ENCODE measurements at places on chromosomes 2 and 18.

DNA sequence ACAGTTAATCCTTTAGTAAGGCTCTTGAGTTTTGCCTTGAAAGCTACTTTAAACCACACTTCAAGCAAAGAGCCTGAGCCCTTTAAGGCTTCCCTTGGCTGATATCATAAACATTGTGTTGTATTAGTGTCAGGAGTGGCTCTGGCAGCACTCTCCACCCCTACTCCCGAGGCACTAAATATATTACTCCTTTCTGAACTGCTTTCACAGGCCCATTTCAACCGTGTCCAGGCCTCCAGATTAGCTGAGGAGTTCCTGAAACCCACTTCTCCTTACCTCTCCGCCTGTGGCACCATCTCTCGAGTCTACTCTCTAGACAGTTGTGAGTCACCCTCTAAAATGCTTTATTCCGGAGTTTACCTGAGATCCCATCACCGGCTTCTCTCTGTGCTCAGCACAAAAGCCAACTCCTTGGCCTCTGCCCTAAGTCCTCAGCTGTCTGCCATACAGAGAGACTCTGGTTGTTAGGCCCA, 14.4 kb upstream of the STON1 start:
- no peak for DNase-seq

DNA sequence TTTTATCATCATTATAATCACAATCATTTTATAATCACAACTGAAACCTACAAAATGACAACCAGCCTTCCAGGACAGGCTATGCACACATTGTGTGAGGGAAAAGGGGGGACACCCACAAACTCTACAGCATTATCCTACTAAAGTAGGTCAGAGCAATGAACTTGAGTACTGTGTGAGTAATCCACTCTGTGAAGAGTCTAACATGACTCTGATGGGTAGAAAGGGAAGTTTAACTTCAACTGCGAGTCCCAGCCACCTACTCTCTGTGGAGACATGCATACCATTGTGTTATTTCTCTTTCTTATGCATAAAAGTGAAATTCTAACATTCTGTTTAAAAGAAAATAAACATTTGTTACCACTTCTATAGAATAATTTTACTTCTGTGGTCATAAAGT, 177.9 kb downstream of the ZNF516 start:
- no peak for DNase-seq

GRCh38 chr2:41724465-41724864, 323.4 kb upstream of the PKDCC start:
- DNase-seq = no peak

DNA sequence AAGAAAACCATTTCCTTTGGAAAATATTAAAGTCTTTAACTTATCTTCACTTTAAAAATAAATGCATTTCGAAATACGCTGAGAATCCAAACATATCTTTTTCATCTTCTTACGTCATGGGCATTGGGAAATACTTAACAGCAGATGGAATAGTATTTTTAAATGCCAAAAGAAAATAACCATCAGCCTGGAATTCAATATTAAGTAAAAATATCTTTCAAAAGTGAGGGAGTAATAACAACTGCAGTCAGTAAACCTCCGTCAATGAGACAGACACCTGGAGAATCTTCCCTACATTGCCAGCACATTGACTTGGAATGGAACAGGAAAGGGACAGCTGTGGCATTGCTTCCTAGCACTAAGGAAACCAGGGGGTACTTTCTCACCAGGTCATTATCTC, 290.4 kb upstream of the TNP1 start:
- no peak for DNase-seq

- peak; percentile 67 for DNase-seq
Observed at GRCh38 chr2:170465241-170465640, 249.9 kb upstream of the SP5 start.

- DNase-seq = no peak
Observed at GRCh38 chr18:62736077-62736855, 20.9 kb downstream of the PHLPP1 start.

- peak; percentile 94 for DNase-seq
Observed at GRCh38 chr18:68796936-68797690, 767 bp upstream of the CCDC102B start.

DNA sequence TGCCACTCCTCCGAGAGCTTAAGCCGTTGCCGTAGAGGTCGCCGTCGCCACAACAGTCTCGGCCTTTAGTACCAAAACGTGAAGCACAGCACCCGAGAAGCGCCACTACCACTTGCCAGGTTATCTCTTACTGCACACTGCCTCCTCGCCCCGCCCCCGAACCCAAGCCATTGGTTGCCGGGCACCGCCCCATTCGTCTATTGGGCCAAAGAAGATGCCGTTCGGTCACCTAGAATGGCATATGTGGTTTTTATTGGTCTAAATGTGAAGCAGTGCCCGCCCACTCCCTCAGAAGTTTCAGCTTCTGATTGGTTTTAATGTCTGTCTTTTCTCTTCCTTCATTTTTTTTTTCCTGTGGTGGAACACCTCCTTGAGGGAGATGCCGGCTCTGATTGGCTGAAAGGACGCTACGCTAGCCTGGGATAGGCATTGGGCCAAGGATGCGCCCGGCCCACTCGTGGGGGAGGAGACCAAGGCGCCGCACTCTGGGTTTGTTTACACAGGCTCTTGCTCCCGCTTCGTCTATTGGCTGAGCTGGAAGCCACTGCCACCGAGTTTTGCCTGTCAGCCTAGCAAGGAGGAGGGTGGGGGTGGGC, at the start of gene PAIP2B:
Gene PAIP2B, minus strand, starts transcription at position 139 of the 596 bp plus-strand sequence. CDS start 24,514 bp downstream, outside the sequence.
- peak; percentile 99 for DNase-seq

DNA sequence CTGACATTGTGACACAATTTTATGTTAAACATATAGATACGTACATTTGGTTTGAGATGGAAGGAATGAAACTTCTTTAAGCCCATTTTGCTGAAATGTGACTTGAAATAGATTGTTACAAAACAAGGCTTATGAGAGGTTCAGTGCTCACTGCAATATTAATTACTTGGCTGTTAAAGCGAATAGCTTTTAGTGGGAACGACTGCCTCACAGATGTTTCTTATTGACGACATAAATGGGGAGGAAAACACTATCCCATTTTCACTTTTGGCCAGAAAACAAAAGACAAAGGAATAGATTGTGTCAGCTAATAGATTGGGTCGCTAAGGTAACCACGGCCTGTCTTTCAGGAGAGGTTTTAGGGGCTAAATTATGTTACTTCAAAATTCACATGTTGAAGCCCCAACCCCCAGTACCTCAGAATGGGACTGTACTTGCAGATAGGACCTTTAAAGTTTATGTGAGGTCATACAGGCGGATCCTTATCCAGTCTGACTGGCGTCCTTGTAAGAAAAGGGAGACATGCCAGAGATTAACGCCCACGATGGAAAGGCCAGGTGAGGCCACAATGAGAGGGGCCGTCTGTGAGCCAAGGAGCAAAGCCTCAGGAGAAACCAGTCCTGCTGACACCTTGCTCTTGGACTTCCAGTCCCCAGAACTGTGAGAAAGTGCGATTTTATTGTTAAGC, 10.8 kb downstream of the INPP1 start:
- DNase-seq = no peak

- no peak for DNase-seq
Observed at GRCh38 chr2:238940806-238941205, 92.9 kb downstream of the TWIST2 start.

GRCh38 chr18:7198326-7198725, 32.6 kb upstream of the LRRC30 start:
- DNase-seq = no peak

- peak; percentile 73 for DNase-seq
Observed at GRCh38 chr2:179981085-179981484, 26.0 kb downstream of the CWC22 start.

GRCh38 chr2:207530160-207531031, 634 bp downstream of the CREB1 start:
- peak; percentile 65 for DNase-seq

- DNase-seq = no peak
Observed at GRCh38 chr2:127179766-127180165, 40.3 kb downstream of the CYP27C1 start.

DNA sequence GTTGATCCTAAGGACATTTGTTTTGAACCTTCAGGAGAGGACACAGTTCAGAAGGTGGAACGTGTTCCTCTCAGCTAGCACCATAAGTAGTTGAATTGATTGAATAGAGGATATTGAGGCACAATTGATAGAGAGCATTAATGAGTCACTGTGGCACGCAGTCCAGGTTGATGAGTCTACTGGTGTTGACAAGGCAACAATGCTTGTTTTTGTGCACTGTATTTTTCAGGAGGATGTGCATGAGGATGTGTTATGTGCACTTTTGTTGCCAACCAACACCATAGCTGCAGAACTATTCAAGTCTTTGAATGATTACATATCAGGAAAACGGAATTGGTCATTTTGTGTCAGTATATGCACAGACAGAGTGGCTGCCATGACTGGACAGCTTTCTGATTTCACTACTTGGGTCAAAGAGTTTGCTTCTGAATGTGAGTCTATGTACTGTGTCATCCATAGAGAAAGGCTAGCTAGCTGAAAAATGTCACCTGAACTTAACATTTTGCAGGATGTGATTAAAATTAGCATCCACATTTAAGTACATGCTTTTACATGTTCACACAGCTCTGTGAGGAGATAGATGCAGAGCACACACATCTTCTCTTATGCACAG, 140.1 kb upstream of the B3GNT2 start:
- DNase-seq = peak; percentile 6

GRCh38 chr2:26486789-26487188, 8.9 kb upstream of the OTOF start:
- DNase-seq = no peak

- no peak for DNase-seq
Observed at GRCh38 chr2:151007365-151007764, 254.3 kb downstream of the RBM43 start.

DNA sequence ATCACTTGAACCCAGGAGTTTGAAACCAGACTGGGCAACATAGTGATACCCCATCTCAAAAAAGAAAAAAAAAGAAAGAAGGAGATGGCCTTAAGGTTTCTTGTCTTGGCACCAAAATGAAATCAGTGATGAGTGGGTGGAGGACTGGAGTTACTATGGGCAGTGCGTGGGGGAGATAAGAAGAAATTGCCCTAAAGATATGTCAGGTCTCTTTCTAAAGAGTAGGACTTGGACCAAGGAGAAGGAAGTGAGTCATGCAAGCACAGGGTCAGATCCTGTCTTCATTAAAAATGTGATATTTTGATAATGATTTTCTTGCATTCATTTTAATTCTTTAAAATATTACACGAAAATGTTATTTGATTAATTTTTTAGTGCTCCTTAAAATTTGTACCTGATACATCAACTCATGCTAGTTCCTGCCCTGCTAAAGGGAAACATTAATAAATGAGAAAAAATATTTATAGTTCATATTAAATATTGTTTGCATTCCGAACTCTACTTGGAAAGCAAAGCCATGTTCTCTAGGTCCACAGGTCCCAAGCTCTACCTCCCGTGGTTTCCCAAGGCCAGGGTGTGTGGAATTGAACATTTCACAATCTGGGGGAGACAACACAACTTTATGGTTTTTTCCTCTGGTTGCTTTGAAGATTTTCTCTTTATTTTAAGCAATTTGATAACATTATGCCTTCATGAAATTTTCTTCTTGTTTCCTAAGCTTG, 62.6 kb upstream of the CTLA4 start:
- peak; percentile 82 for DNase-seq

DNA sequence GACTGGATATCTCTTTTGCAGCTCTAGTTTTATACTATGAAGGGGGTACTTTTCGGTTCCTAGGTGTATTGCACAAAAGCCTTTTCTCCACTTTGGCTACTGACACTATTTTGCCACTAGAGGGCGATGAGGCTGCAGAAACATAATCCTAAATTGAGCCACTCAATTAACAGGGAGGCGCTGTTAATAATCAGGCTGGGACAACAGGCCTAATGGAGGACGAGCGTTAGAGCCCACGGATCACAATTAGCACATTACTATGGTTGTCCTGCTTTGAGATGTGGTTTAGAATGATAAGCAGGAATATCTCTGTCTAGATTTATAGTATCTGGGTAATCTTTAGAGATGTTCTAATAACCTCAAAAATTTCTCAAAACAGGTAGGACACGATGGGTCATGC, 62.2 kb upstream of the PMAIP1 start:
- DNase-seq = peak; percentile 79

DNA sequence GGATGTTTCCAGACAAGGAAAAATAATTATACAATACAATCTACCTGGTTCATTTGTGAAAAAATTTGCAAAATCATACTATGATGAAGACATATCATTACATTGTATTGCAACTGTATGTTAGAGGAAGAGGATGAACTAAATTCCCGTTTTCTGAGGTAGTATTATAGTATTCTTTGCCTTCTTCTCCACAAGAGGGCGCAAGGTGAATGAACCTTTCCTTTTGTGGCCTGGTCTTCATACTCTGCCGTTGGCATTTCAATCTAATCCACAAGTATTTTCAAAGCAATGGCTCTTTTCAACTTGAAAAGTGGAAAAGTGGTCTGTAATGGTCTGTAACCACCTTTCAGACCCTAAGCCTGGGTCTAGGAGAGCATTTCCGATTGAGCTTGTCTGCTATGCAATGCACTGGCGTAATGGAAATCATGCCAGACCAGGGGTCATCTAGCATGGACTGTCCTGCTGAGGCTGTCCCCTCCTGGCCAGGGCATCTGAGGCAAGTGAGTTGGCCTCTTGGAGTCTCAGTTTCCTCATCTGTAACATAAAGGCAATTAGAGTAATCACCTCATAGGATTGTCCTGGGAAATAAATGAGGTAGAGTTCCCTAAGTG, 30.8 kb upstream of the ZNF396 start:
- peak; percentile 76 for DNase-seq

DNA sequence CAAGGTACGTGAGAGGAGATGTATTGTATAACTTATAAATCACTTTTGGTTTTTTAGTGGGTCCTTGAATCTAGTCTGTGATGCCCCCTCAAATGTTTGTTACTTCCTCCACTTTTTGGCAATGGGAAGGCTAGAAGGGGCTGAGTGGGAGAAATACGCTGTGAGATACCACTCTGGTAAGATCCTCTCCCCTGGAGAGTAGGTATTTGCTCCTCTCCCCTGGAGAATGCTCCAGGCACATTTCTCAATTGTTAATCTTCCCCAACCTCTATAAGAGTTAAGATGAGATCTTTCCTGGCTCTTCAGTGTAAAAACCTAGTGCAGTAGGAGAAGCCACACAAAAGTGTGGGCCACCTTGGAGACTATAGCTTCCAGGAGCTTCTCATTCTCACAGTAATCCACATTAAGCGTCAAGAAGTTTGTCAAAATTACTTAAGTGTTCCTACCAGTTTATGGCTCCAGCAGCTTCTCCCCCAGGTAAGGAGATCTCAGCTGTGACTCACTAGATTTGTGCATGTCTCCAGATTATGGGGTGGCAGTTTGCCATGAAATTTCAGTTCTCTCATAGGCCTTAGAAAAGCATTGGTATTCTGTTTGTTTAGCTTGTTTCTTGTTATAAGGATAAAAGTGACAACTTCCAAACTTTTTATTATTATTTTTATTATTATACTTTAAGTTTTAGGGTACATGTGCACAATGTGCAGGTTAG, 182.6 kb downstream of the FSIP2 start:
- DNase-seq = peak; percentile 18

GRCh38 chr2:48232351-48232750, 297.6 kb upstream of the STON1 start:
- DNase-seq = peak; percentile 22

- DNase-seq = no peak
Observed at GRCh38 chr2:23588508-23589201, 203.7 kb downstream of the KLHL29 start.
